ENCODE measurements at places on chromosomes 6 and 20. TPM values are rescaled to one million over a fixed set of nuclear protein-coding genes. Genes with fewer than 3 reads are reported as not detected.

The HNF4A gene
- total RNA-seq = not detected

The FOXC1 gene
- total RNA-seq = 7.9 TPM

The PROCR gene
- 92.8 TPM for total RNA-seq

The DNAH8 gene
- 0.06 TPM for total RNA-seq

The LTB gene
- 16.5 TPM for total RNA-seq
